ENCODE measurements at places on chromosomes 6 and 20.

GRCh38 chr6:42507195-42507594 lies 55.5 kb upstream of the TRERF1 start:
- no peak for DNase-seq

DNA sequence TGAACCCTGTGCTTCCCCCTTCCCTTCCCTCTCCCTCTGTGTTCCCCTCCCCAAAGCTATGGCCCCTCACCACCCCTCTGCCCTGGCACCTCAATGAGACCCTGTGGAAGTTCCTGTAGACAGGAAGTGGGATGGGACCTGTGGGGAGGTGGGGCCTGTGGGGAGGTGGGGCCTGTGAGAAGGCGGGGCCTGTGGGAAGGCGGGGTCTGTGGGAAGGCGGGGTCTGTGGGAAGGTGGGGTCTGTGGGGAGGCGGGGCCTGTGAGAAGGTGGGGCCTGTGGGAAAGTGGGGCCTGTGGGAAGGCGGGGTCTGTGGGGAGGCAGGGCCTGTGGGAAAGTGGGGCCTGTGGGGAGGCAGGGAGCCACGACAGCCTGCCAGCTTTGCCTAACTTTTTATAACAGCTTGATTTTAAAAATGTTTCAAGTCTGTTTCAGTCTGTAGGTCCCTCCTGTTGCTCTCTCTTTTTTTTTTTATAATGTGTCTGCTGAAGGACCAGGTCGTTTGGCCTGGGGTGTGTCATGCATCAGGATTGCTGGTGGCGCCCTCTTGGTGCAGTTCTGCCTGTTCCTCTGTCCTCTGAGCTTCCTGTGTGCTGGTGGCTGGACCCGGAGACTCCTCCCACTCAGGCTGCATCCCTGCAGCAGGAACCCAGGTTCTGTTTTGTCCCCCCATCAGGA lies 70.5 kb upstream of the SLCO4A1 start:
- DNase-seq: no peak

- no peak for DNase-seq
Measured at GRCh38 chr6:20274137-20274536, 61.9 kb upstream of the MBOAT1 start.

DNA sequence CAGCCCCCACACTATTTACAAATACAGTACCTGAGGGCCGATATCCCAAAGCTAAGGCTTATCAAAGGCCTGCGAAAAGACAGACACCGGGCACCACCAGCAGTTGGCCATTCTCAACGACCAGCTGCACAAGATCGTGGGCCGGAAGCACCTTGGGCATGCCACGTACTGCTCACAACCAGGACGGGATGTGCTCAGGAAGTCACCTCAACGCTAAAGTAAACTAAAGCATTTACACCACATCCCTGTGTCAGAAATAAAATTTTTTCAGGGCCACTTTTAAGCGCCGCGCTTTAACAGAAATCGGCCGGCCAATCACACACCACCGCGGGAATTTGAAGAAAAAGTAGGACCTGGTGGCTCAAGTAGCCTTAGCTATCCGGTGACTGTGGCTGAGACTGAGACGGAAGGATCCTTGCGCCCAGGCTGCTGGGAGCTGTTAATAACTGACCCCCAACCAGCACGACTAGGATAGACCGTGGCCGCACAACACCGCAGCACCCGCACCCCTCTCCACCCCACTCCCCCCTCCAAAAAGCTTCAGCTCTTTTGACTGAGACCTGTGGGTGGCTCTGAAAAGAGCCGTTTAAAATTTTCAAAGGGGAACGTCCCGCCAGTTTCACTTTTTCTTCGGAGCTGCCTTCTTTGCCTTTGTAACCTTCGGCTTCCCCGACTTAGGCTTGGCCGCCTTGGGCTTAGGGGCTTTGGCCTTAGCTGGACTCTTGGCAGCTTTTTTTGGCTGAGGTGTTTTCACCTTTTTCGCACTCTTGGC lies 131.2 kb upstream of the BTN3A2 start:
- no peak for DNase-seq
